ENCODE measurements at places on chromosomes 2 and 18. TPM values are rescaled to one million over a fixed set of nuclear protein-coding genes. Genes with fewer than 3 reads are reported as not detected.

Gene DRC1
- 0.45 TPM for total RNA-seq

Gene WNT6
- total RNA-seq: not detected

Gene HOXD13
- not detected for total RNA-seq

Gene COPS7B
- total RNA-seq: 64.1 TPM

Gene AQP12A
- total RNA-seq: not detected

Gene ARHGAP28
- total RNA-seq: 20.2 TPM

Gene KIAA2012
- total RNA-seq: 0.07 TPM

Gene GORASP2
- total RNA-seq: 71.4 TPM

Gene FAM161A
- 21.9 TPM for total RNA-seq

Gene GAD1
- 0.39 TPM for total RNA-seq

Gene ACTR3
- 172 TPM for total RNA-seq

Gene MAP2
- total RNA-seq: 123 TPM

Gene WNT10A
- not detected for total RNA-seq

Gene CAPN14
- total RNA-seq: 0.47 TPM

Gene ZSWIM2
- not detected for total RNA-seq

Gene C2orf66
- total RNA-seq: 0.23 TPM

Gene PMAIP1
- total RNA-seq: 4.6 TPM

Gene RESP18
- not detected for total RNA-seq

Gene RPIA
- total RNA-seq: 30.8 TPM

Gene SDC1
- 85.4 TPM for total RNA-seq

Gene ABCG5
- not detected for total RNA-seq

Gene SCG2
- 8.6 TPM for total RNA-seq

Gene DYSF
- 2.4 TPM for total RNA-seq

Gene IL18R1
- not detected for total RNA-seq

Gene COL6A3
- 4.5 TPM for total RNA-seq

All from neural crest cell (in vitro differentiated cells).